ENCODE measurements at places on chromosomes 2 and 18.

- no peak for DNase-seq
These were observed 79.1 kb upstream of the DLX2 start for GRCh38 chr2:172181840-172182239.

GRCh38 chr2:160194351-160194750 is 5.7 kb downstream of the ITGB6 start:
- no peak for DNase-seq

- no peak for DNase-seq
These were observed 14.7 kb downstream of the SULT6B1 start for GRCh38 chr2:37173741-37174140.

DNA sequence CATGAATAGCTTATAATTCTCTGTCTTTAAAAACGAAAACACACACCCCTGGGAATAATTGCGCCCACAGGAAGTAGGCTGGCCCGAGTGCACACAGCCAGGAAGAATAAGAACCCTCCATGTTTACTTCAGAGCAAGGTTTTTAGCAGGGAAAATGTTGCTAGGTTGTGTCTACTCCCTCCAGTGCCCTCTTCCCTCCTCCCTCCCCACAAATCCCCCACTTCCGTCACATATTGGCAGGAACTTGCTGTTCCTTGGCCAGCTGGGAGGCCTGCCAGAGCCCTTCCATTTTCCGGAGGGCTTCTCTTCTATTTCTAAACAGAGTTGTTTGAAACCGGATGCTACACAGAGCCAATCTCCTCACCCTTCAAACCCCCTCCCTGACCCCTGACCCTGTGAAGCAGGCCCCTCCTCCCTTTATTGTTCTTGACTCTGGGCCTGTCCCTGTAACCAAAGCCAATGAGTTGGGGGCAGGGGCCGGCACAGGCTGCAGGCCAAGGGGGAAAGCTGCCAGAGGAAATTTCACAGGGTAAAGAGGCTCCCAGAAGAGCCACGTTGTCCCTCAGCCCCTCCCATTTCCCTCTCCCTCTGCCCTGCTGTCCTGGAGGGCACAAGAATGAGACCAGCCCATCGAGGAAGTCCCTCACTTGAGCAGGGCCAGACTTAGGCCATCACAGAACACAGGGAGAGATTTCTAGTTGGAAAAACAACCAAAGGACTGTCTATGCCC is 49.8 kb upstream of the LGALSL start:
- no peak for DNase-seq

DNA sequence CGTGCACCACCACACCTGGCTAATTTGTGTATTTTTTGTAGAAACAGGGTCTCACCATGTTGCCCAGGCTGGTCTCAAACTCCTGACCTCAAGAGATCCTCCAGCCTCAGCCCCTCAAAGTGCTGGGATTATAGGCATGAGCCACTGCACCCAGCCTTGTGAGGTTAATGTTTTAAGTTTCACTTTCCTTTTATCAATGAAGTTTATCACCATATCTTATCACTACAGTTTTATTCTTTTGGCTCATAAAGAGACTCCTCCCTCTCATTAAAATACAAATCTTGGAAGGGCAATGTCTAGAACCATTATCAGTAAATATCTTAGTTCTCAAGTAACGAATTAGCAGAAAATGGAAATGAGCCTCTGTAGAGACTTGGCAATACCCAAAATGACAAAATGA is 173.8 kb downstream of the BCL11A start:
- no peak for DNase-seq

- DNase-seq = no peak
These were observed 521.8 kb upstream of the TCF4 start for GRCh38 chr18:56109757-56110156.

DNA sequence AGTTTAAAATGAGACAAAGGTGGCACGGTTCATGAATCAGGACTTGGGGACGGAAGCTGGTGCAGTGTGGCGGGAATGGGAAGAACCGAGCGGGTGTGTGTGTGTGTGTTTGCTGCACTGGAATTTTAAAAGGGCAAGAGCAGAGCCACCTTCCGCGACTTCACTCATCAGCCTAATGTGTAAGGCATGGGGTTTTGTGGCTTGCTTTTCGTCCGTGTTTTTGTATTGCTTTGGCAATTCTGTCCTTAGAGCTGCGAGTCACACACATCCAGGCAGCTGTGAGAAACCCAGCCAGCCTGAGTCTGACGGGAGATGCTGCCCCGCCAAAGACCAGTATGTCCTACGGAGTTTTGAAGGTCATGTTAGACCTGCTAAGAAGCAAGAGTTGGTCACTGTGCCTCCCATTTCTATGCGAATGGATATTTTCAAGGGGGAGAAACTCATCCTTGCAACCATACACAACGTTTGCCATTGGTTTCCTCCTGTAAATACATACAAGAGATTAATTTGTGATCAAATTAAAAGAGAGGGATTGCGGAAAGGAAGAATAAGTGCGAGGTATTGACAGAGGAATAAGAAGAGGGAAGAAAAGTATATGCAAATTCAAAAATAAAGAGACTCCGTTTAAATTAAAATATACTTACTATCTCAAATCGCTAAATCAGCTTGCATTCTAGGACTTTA is 665 bp upstream of the CACNB4 start:
- DNase-seq = peak; percentile 38

GRCh38 chr18:77608807-77609206 is 359.2 kb downstream of the GALR1 start:
- DNase-seq = no peak

DNA sequence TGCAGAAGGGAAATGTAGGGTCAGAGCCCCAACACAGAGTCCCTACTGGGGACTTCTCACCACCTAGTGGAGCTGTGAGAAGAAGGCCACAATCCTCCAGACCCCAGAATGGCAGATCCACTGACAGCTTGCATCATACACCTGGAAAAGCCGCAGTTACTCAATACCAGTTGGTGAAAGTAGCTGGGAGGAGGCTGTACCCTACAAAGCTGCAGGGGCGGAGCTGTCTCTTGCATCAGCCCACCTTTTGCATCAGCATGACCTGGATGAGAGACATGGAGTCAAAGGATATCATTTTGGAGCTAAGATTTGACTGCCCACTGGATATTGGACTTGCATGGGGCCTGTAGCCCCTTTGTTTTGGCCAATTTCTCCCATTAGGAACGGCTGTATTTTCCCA is 237.3 kb downstream of the CALCRL start:
- DNase-seq = no peak

DNA sequence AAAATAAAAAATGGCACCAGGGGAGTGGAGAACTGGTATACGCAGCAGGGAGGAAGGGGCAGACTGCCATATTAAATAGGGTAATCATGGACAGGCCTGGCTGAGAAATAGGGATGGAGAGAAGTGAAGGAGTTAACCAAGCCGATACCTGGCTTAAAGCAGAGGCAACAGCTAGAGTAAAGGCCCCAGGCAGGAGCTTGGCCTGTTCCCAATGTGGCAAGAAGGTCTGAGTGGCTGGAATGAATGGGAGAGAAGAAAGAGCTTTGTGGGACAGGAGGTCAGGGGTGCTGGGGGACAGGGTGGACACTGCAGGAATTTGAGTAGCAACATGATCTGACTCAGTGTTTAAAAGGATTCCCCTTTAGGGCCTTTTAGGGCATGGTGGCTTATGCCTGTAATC is 15.9 kb upstream of the AGFG1 start:
- DNase-seq = no peak

Data from T47D (cell line).